ENCODE measurements at places on chromosomes 1 and 21. TPM values are rescaled to one million over a fixed set of nuclear protein-coding genes. Genes with fewer than 3 reads are reported as not detected.

DNA sequence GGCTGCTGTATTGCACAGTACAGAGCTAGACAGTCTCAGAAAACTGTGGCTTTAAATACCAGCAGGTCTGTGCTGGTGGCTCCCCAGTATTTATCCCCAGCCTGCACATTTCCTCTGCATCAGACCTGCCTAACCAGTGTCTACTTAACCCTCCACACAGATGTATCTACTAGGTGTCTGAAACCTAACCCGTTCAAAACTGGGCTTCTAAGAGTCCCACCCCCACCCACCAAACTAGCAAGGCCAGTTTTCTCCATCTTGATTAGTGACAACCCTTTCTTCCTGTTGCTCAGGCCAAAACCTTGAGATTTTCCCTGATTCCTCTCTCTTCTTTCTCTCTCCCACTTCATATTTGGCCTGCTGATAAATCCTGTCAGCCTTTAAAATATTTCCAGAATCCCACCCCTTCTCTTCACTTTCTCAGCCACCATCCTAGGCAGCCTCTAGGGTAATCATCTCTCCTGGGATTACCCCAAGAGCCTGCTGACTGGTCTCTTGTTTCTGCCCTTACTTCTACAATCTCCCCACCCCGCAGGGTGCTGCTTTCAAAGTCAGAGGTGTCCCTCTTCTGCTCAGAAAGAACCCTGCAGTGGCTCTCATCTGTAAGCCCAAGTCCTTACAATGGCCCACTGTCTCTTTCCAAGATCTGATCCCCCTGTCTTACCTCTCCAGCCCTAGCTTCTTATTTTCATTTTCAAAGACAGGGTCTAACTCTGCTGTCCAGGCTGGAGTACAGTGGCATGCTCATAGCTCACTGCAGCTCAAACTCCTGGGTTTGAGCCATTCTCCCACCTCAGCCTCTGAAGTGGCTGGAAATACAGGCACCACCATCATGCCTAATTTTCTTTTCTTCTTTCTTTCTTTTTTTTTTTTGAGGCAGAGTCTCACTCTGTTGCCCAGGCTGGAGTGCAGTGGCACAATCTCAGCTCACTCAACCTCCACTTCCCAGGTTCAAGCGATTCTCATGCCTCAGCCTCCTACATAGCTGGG lies 45.2 kb downstream of the H3-3A start:
- no peak for DNase-seq
- peaks cover 13% of the 10 kb centered on the region for H3K4me1 ChIP-seq
- no peaks in the 10 kb centered on the region for H3K27me3 ChIP-seq
- H3K36me3 ChIP-seq, result no peaks in the 10 kb centered on the region

- H3K4me1 ChIP-seq, result no peaks in the 10 kb centered on the region
- no peak for DNase-seq
- no peaks in the 10 kb centered on the region for H3K27me3 ChIP-seq
- H3K27ac ChIP-seq, result no peak overlapping the region
- H3K36me3 ChIP-seq, result no peaks in the 10 kb centered on the region
- H3K4me3 ChIP-seq, result no peak overlapping the region
Measured at GRCh38 chr21:25891596-25891995, 156.8 kb downstream of the GABPA start.

DNA sequence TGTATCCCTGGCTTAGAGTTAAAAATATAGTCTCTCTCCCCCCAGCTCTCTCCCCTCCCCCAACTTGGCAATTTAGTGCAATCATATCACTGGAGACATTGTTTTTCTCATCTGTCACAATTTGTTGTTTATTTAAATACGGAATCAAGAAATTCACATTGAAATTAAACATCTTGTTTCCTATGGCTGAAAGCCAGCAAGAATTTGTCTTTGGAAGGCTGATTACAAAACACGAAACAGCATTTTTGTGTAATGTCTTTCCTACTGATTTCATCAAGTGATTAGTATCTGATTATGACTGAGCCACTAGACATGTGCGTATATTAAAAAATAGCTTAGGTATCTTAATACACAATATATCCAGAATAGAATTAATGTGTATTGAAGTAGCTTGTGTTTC lies 119.7 kb downstream of the LYPLAL1 start:
- H3K4me3 ChIP-seq, result no peak overlapping the region
- H3K27ac ChIP-seq, result no peak overlapping the region
- H3K4me1 ChIP-seq, result no peaks in the 10 kb centered on the region

DNA sequence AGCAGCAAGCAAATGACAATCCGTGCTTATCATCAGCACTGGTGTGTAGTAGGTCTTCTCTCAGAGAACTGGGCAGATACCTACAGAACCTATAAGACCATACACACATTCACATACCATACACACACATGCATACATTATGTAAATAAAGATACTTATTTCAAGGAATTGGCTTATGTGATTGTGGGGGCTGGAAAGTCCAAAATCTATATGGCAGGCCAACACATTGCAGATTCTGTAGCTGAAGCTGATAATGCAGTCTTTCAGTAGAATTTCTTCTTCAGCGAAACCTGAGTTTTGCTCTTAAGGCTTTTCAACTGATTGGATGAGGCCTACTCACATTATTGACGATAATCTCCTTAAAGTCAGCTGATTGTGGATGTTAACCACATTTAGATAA lies 24.1 kb downstream of the RAP1A start:
- H3K36me3 ChIP-seq, result no peaks in the 10 kb centered on the region
- no peak overlapping the region for H3K27ac ChIP-seq
- DNase-seq, result no peak

Gene OTUD3
- 18.4 TPM for total RNA-seq

Gene SLC30A2
- not detected for total RNA-seq

GRCh38 chr1:68197891-68198290 lies 34.4 kb downstream of the WLS start:
- H3K27ac ChIP-seq, result no peak overlapping the region
- no peaks in the 10 kb centered on the region for H3K27me3 ChIP-seq
- no peaks in the 10 kb centered on the region for H3K4me1 ChIP-seq

- no peak overlapping the region for H3K4me3 ChIP-seq
- no peak for DNase-seq
- no peaks in the 10 kb centered on the region for H3K4me1 ChIP-seq
- H3K36me3 ChIP-seq, result no peaks in the 10 kb centered on the region
- no peaks in the 10 kb centered on the region for H3K27me3 ChIP-seq
Measured at GRCh38 chr1:62382658-62382955, 54.2 kb upstream of the USP1 start.

GRCh38 chr21:16588433-16588860 lies 858.7 kb downstream of the USP25 start:
- H3K4me1 ChIP-seq, result no peaks in the 10 kb centered on the region
- no peak overlapping the region for H3K4me3 ChIP-seq
- no peaks in the 10 kb centered on the region for H3K36me3 ChIP-seq

- peaks cover 75% of the 10 kb centered on the region for H3K36me3 ChIP-seq
- no peak overlapping the region for H3K27ac ChIP-seq
- H3K27me3 ChIP-seq, result no peaks in the 10 kb centered on the region
- H3K4me1 ChIP-seq, result peaks cover 15% of the 10 kb centered on the region
- DNase-seq, result no peak
Measured at GRCh38 chr1:223774134-223774814, 61.9 kb downstream of the CAPN2 start.

Gene POLR3C
- total RNA-seq, result 43.5 TPM

- H3K4me3 ChIP-seq, result no peak overlapping the region
- no peaks in the 10 kb centered on the region for H3K27me3 ChIP-seq
- H3K36me3 ChIP-seq, result no peaks in the 10 kb centered on the region
Measured at GRCh38 chr1:106868828-106869227, 187.6 kb upstream of the PRMT6 start.

Gene HEYL
- 0.12 TPM for total RNA-seq

GRCh38 chr1:13619909-13620308 lies 36.3 kb downstream of the PDPN start:
- no peaks in the 10 kb centered on the region for H3K4me1 ChIP-seq
- H3K27ac ChIP-seq, result no peak overlapping the region
- no peak overlapping the region for H3K4me3 ChIP-seq
- no peaks in the 10 kb centered on the region for H3K27me3 ChIP-seq
- no peak for DNase-seq
- H3K36me3 ChIP-seq, result no peaks in the 10 kb centered on the region

Gene LCE2A
- total RNA-seq, result not detected

Gene MAP10
- total RNA-seq, result 2.7 TPM

Gene ASTN1
- total RNA-seq, result not detected

Gene PIP5K1A
- 53.1 TPM for total RNA-seq

DNA sequence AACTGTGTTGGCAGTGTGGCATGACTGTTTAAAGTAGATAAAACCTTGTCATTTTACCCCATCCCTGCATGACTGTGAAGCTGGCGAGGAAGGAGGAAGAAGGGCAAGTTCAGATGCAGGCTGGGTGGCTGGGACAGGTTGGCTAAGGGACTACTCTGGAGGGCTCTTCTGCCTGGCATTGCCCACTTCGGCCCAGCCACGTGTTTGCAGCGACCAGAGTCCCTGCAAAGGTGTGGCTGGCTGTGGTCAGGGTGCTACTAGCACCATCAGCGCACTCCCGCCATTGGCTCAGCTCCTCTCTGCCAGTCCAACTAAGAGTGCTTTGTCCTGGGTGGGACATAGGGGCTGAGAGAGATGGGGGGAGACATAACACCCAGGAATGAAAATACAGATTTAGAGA lies 7.2 kb downstream of the C1orf115 start:
- no peak for DNase-seq
- H3K36me3 ChIP-seq, result no peaks in the 10 kb centered on the region
- H3K27me3 ChIP-seq, result no peaks in the 10 kb centered on the region
- H3K4me1 ChIP-seq, result no peaks in the 10 kb centered on the region

Gene PLXNA2
- total RNA-seq, result 4.0 TPM

- H3K27ac ChIP-seq, result no peak overlapping the region
- H3K4me1 ChIP-seq, result no peaks in the 10 kb centered on the region
Measured at GRCh38 chr1:2375923-2376260, 15.5 kb downstream of the MORN1 start.

Gene FAM3B
- total RNA-seq, result not detected

Gene KCNQ4
- total RNA-seq, result 0.33 TPM

Gene EFCAB7
- total RNA-seq, result 15.1 TPM

Gene CD52
- 1,324 TPM for total RNA-seq

- no peak overlapping the region for H3K4me3 ChIP-seq
- DNase-seq, result no peak
- H3K4me1 ChIP-seq, result no peaks in the 10 kb centered on the region
- no peak overlapping the region for H3K27ac ChIP-seq
- H3K27me3 ChIP-seq, result no peaks in the 10 kb centered on the region
Measured at GRCh38 chr1:28037946-28038345, 50.5 kb downstream of the EYA3 start.

- H3K4me3 ChIP-seq, result no peak overlapping the region
- H3K4me1 ChIP-seq, result no peaks in the 10 kb centered on the region
- DNase-seq, result no peak
- H3K27ac ChIP-seq, result no peak overlapping the region
Measured at GRCh38 chr1:118160806-118161205, 24.2 kb downstream of the SPAG17 start.

- DNase-seq, result no peak
- H3K4me1 ChIP-seq, result no peaks in the 10 kb centered on the region
- H3K36me3 ChIP-seq, result no peaks in the 10 kb centered on the region
- no peak overlapping the region for H3K4me3 ChIP-seq
- H3K27me3 ChIP-seq, result no peaks in the 10 kb centered on the region
Measured at GRCh38 chr1:154886281-154887015, 16.4 kb upstream of the KCNN3 start.

DNA sequence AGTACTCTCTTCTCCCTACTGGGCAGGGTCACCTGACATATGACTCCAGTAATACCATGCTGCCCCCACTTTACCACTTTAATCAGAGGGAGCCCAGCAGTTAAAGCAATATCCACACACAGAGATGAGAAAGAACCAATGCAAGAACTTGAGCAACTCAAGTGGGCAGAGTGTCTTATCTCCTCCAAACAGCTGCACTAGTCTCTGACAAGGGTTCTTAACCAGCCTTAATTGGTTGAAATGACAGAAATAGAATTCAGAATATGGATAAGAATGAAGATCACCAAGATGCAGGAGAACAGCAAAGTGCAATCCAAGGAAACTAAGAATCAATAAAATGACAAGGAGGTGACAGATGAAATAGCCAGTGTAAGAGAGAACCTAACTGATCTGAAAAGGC lies 91.0 kb downstream of the KCNT2 start:
- H3K4me1 ChIP-seq, result no peaks in the 10 kb centered on the region
- DNase-seq, result no peak
- no peak overlapping the region for H3K27ac ChIP-seq
- H3K27me3 ChIP-seq, result no peaks in the 10 kb centered on the region
- H3K36me3 ChIP-seq, result no peaks in the 10 kb centered on the region

Gene LIX1L
- total RNA-seq, result 66.1 TPM

DNA sequence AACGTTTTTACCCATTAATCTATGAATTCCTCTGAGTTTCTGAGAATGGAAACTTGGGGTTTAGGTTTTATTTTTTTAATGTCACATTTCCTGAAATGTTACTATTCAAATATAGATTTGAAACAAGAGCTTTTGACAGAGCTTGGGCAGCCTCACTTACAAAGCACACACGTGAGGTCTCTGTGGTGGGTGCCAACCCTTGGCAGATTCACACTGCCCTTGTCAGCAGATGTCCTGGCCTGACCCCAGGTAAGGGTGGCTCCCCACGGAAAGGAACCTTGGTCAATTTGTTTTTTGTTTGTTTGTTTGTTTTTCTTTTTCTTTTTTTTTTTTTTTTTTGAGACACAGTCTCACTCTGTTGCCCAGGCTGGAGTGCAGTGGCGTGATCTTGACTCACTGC lies 53.5 kb downstream of the FAAP20 start:
- H3K4me1 ChIP-seq, result peaks cover 10% of the 10 kb centered on the region
- no peaks in the 10 kb centered on the region for H3K27me3 ChIP-seq
- H3K27ac ChIP-seq, result no peak overlapping the region
- no peaks in the 10 kb centered on the region for H3K36me3 ChIP-seq

Gene TFAP2E
- 2.3 TPM for total RNA-seq

GRCh38 chr1:164912290-164912689 lies 353.3 kb downstream of the PBX1 start:
- H3K27me3 ChIP-seq, result no peaks in the 10 kb centered on the region
- no peaks in the 10 kb centered on the region for H3K36me3 ChIP-seq
- no peak overlapping the region for H3K27ac ChIP-seq
- no peak for DNase-seq
- H3K4me3 ChIP-seq, result no peak overlapping the region

DNA sequence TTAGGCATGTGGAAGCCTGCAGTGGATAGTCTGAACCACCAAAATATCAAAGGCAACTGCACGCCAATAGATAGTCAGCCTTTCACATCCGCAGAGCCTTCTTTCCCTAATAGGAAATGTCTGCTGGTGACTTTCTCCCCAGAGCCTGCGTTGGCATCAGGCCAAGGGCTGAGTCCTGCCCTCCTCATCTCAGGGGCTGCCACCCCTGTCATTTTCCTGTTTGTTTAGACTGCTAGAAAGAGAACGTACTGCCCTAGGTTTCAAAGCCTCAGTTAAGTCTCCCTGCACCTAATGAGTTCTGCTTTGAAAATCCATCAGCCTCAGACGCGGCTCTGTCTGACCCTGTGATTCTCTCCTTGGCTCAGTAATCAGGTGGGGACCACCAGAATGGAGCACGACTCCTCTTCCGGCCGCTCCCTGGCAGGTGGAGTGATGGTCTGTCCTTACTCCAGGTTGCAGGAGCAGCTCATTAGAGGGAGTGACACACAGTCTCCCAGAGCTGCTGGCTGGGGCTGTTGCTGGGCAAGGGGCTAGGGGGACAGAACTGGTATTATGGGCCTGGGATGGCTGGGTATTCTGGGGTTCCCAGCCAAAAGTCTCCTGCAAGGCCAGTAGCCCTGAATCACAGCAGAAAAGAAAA lies 27.3 kb downstream of the STUM start:
- no peak overlapping the region for H3K4me3 ChIP-seq
- no peaks in the 10 kb centered on the region for H3K4me1 ChIP-seq
- H3K27me3 ChIP-seq, result no peaks in the 10 kb centered on the region
- H3K27ac ChIP-seq, result no peak overlapping the region
- no peaks in the 10 kb centered on the region for H3K36me3 ChIP-seq

- H3K36me3 ChIP-seq, result peaks cover 28% of the 10 kb centered on the region
- DNase-seq, result peak; percentile 29
- H3K4me3 ChIP-seq, result no peak overlapping the region
Measured at GRCh38 chr1:2240270-2241156, 12.4 kb downstream of the SKI start.

Data from CD4-positive, alpha-beta memory T cell (primary cell).